Ecto neural progenitor cell (in vitro differentiated cells): ENCODE measurements at places on chromosomes 7 and 10.
A peak's percentile ranks its signal among the peaks of the same experiment; 100 is the strongest.

GRCh38 chr10:75050149-75050919 lies 61.1 kb upstream of the SAMD8 start:
- DNase-seq, result peak; percentile 41

- DNase-seq, result no peak
Observed at GRCh38 chr7:7569081-7569527, 2.4 kb downstream of the MIOS start.

DNA sequence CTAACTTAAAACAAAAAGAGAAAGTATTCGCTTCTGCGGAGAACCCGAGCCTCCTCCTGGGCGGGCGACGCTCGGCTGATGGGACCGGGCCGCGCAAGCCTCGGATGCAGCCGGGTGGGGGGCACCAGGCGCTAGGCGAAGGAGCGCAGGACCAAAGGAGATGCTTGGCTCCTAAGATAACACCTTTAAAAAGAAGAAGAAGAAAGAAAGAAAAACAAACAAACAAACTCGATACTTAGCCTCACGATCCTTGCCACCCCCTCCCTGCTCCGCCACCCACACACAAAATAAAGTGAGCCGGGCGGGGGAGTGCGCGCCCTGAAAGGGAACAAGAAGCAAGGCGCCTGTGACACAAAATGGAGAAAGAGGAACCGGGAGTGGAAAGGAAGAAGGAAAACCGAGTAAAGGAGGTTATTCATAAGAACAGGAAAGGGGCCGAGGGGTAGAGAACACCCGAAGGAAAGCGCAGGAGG lies 34.0 kb upstream of the EBLN1 start:
- DNase-seq, result peak; percentile 62

DNA sequence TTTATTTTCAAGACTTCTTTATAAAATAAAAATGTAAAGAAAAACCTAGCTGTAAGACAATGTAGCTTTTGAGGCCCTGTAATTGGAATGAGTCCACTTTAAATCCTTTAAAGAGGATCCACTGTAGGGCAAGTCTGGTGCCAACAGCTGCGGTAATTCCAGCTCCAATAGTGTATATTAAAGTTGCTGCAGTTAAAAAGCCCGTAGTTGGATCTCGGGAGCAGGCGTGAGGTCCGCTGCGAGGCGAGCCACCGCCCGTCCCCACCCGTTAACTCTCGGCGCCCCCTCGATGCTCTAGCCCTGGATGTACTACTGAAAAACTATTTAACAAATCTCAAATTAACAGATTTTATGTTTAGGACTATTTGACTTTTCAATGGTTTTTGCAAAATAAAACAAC lies 414.7 kb upstream of the SEMA3C start:
- no peak for DNase-seq

DNA sequence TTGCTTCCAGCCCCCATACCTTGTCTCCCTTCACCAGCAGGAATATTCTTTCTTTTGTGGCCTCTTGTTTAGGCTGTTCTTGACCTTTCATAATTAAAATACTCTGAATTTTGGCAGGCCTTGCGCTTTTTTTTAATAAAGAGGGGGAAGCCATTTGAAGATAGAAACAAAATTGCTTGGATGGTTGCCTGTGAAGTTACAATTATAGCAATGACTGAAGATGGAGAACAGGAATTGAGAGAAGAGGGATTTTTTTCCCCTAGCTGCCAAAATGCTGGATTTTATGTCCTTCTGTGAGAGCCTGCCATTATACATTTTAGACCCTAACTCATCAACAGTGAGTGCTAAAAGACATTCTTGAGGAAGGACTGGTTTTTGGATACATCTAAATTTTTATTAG lies 24.8 kb downstream of the FGFBP3 start:
- DNase-seq, result no peak

GRCh38 chr10:103493362-103493915 lies at the start of gene NEURL1:
TSS of gene NEURL1 (plus strand) at chr10:103493705. CDS start at chr10:103494388, 683 bp downstream.
- peak; percentile 81 for DNase-seq
